ENCODE measurements at places on chromosomes 7 and 10. TPM values are rescaled to one million over a fixed set of nuclear protein-coding genes. Genes with fewer than 3 reads are reported as not detected.

- DNase-seq, result no peak
Measured at GRCh38 chr10:103193820-103194529, 903 bp upstream of the NT5C2 start.

GRCh38 chr10:35592441-35592840, 12.7 kb upstream of the GJD4 start:
- DNase-seq, result no peak

DNA sequence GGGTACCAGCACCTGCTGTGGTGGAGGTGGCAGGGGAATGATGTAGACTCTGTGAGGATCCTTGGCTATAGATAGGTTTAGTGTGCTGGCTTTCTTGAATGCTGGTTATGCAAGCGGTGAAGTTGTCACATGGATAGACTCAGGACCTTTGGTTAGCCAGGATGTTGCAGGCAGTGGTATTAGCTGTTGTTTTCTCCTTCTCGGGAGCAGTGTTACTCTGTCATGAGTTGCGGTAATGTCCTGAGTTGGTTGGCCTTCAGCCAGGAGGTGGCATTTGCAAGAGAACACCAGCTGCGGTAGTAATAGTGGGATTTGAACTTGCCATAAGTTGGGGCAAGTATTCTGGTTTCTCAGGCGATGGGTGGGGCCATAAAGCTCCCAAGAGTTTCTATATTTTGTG, 10.8 kb downstream of the AGK start:
- no peak for DNase-seq

DNA sequence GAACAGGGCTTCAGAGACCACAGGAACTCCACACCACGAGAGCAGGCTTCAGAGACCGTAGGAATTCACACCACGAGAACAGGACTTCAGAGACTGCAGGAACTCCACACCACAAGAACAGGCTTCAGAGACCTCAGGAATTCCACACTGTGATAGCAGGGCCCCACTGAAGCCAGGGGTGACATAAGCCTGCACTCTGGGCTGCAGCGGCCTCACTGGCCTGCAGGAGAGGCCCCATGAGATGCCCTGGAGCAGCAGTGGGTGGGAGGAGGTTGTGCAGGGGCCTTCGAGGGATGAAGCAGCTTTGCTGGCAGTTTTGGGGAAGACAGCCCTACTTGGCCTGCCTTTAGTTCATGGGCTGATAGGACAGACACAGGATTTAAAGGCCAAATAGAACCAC, 614.7 kb downstream of the PTPRN2 start:
- no peak for DNase-seq

DNA sequence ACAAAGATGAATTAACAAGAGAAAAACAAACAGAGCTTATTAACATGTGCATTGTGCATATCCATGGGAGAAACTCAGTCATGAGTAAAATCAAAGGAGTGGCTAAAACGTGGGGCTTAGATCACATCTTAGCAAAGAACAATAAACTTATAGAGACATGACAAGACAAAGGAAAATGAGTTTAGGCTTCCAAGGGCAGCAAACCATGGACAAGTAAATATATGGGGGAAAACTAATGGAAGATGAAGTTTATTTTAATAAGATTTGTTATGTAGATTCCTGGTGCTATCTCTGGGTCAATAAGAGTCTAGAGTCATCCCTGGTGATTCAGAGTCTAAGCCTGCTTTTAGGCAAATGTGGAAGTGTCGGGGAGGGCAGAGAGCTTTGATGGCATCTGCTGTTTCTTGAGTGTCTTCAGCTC, 87.2 kb upstream of the PLPP4 start:
- peak; percentile 97 for DNase-seq

FANK1 gene
- total RNA-seq, result 6.8 TPM

Measured in Caki2 (cell line).